Upper lobe of right lung (tissue), 1 donor: ENCODE measurements at places on chromosomes 12 and 14. TPM values are rescaled to one million over a fixed set of nuclear protein-coding genes. Genes with fewer than 3 reads are reported as not detected.

DNA sequence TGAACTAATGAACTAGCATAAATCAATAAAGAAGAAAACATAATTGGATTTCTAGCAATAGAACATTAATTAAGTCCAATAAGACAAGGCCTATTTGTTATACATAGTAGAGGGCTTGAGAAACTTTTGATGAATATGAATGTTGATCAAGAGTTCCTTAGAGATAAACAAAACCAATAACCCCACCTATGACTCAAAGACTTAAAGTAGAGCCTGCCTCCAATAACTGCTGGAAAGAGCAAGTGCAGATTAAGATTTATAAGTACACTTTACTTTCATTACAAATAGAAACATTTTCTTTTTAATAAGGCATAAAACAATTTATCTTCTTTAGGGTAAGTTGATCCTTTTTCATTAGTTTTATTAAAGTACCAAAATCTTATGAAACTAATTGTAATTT is 185.7 kb downstream of the SRGAP1 start:
- DNase-seq = no peak

DNA sequence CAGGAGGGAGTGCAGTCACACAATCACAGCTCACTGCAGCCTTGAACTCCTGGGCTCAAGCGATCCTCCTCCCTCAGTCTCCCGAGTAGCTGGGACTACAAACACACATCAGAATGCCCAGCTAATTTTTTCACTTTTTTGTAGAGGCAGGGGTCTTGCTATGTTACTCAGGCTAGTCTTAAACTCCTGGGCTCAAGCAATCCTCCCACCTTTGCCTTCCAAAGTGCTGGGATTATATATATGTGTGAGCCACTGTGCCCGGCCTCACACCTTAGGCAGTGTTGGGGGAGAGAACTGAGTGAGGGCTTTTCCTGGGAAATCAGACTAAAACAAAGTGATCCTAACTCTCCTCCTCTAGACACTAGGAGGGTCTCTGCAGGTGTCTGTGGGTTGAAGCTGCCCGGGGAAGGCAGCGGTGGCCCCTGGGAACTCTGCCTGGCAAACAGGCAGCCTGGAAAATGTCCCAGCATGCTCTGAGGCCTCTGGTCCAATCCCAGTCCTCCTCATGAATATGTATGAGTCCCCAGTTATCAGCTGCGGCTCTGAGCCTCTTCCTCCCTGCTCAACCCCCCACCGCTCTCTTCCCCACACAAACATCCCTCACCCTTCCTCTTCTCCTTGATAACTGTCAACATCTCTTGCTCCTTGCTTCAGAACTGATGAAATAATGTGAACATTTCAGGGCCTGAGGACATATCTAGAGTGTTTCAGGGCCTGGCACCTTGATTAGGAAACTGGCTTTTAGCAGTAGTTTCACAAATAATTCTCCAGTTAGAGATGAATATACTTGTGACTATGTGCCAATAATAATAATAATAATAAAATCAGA is 7.9 kb upstream of the NAA25 start:
- DNase-seq = peak; percentile 75

DNA sequence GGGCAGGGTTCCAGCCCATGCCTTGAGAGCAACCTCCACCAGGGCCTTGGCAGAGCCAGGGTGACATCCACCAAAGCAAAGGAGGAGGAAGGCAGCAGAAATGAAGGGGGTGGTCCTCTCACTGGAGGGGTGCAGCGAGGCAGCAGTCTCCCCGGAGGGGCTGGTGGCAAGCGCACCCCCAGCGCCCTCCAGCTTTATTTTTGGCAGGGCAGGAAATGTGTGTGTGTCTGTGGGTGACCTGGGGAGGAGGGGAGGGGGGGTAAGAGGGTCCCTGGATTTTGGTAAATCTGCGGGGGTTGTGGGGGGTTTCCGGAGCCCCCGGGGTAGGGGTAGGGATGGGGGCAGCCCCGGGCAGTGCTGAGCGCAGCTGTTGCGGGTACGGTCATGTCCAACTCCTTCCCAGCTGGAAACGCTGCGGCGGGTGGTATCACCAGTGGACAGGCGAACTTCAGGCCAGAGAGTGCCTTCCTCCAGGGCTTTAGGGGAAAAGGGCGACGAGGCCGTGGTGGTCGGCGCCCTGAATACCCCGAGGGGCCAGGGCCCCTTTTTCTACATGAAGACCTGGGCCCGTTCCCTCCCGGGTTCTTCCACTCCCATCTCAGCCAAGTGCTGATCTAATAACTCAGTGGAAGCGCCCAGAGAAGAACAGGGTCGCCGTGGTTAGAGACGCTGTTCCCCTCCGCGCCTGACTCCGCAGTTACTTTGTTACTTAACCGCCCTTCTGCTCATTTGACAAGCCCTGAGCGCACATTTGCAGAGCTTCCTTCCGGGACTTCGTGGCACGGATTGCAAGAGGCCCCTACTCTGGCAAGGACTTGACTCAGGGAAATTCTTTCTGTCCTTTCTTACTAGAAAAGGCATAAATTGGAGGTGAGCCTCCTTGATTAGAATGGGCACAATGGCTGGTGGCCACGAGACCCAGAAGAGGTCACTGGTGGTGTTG is 55.2 kb downstream of the FOS start:
- peak; percentile 69 for DNase-seq

DNA sequence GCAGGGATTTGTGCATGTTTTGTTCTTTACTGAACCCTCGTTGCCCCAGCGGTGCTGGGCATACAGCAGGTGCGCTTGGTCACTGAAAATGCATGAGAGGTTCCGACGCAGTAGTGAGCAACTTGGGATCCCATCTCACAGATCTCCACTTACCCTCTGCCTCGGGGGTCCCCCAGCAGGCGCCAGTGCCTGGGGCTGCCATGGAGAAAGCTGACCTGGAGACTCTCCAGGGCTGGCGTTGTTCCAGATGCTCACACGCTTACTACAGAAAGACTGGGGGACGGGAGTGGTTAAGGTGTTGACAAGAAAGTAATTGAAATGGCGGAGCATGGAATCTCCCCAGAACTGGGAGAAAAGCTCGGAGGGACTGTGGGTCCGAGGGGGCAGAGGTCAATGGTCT is 14.2 kb downstream of the GLT1D1 start:
- DNase-seq = peak; percentile 34

- no peak for DNase-seq
Observed at GRCh38 chr12:122005252-122005776, 16.4 kb upstream of the BCL7A start.

- DNase-seq = no peak
Observed at GRCh38 chr12:124622331-124622730, 54.9 kb upstream of the NCOR2 start.

GRCh38 chr12:58435647-58436046 is 484.7 kb downstream of the LRIG3 start:
- no peak for DNase-seq

DNA sequence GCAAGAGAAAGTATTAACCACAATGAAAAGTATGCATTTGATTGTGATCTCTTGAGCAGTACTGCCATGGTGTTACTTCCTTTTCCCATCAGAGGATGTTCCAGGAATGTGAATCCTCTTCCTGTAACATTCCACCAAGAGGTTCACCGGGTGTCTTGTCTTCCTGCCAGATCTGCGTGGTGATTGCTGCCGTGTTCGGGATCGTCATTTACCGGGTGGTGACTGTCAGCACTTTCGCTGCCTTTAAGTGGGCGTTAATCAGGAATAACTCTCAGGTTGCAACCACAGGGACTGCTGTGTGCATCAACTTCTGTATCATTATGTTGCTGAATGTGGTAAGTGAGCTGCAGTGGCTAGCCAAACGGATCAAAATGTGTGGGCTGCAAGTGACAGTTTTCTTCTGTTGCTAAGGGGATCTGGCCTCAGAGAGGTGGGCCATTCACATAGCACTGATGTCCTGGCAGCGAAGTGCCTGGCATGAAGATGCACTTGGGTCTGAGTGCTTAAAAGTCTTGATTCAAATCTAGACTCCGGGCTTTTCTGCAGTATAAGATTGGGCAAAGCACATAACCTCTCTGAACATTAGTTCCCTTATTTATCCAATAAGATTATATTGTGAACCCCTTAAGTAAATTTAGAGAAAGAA is 123.4 kb downstream of the SLC5A8 start:
- no peak for DNase-seq

DNA sequence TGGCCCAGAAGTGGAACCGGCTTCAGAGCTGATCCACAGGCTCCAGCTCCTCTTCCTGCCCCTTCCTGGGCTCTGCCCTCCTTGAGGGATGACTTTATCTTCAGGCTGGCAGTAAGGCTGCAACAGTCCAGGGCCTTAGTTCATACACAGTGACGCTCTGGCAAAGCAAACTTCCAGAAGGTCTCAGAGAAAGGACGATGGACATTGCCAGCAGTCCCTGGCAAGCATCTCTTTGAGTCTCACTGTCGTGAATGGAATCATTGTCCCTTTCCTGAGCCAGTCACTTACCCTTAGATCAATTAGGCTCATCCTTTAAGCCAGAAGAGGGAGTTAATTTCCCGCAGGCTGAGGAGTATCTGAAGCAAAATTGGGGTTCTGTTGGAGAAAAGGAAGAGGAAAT is 8.6 kb downstream of the AK7 start:
- no peak for DNase-seq

DNA sequence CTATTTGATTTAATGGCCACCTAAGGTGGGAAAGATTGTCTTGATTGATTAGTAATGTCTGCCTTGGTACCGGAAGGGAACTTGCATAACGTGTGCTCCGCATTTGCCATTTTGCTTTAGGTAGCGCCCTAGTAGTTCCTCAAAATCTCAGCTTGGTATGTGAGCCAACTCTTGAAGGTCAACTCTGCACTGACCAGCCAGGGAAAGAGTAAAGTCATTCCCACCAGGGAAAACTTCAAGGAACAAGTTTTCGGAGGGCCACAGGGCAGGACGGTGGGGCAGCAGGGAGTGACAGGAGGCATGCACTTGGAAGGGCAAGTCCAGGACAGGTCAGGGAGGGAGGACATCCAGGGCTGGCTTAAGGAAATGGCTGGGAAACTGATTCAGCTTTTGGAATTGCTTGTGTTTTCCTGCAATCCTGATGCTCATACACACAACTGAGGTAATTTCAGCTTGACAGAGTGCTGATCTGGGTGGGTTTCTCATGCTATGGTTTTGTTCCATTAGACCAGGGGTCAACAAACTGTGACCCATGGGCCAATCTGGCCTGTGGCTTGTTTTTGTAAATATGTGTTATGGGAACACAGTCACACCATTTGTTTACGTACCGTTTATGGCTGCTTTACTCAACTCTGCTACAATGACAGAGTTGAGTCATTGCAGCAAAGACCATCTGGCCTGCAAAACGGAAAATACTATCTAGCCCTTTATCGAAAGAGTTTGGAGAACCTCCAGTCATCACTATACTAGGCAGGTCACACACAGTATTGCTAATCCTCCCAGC is 184.5 kb downstream of the RBM19 start:
- no peak for DNase-seq

GRCh38 chr12:28268608-28269229 is 78.5 kb downstream of the CCDC91 start:
- DNase-seq = no peak

DNA sequence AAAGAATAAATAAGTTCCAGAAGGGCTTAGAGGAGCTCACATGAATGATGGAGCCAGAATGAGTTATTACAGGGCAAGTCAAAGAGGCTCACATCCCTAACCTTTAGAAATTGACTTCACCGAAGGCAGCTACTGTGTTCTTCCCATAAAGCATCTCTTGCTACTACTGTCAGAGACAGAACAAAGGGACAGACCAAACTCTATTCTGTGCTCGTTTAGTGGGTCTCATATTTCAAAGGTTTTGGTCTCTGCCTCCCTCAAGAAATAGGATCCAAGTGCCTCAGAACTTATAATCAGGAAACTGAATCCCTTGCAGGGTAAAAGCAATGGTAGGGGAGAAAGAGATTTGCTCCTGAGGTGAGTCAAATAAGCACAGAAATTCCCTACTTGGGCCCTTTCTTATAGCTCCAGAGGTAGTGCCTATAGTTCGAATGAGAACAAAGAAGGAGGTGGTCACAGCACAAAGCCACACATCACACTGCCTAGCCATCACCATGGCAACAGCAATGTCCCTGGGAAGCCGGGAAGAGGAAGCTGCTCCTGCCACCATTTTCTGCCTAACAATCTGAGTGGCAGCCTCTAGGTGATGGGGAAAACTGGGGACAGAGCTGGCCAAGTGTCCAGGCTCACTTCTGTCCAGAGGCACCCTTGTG is 294.9 kb downstream of the FOXN3 start:
- DNase-seq = no peak

GRCh38 chr12:131464081-131464480 is 246.8 kb upstream of the SFSWAP start:
- DNase-seq = no peak

- no peak for DNase-seq
Observed at GRCh38 chr14:95711476-95712176, 2.3 kb downstream of the TCL1A start.

- no peak for DNase-seq
Observed at GRCh38 chr12:11981121-11981733, 89.5 kb upstream of the BCL2L14 start.

DNA sequence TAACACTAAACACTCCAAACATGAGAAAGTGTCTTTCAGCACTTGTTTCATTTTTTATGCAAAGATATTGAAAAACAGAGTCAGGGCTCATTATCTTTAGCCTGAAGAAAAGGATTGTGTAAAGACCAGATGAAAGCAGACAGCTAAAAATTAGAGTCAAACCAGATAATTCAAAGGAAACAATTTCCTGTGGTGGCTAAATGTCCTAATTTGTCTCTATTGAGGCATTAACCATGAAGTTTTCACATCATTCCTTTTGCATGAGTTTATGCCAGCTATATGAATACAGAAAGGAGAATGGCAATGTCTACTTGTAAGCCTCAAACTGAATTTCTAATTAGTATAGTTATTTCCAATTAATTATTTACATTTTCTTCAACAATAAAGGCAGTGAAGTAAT is 338.5 kb downstream of the FSCB start:
- no peak for DNase-seq

DNA sequence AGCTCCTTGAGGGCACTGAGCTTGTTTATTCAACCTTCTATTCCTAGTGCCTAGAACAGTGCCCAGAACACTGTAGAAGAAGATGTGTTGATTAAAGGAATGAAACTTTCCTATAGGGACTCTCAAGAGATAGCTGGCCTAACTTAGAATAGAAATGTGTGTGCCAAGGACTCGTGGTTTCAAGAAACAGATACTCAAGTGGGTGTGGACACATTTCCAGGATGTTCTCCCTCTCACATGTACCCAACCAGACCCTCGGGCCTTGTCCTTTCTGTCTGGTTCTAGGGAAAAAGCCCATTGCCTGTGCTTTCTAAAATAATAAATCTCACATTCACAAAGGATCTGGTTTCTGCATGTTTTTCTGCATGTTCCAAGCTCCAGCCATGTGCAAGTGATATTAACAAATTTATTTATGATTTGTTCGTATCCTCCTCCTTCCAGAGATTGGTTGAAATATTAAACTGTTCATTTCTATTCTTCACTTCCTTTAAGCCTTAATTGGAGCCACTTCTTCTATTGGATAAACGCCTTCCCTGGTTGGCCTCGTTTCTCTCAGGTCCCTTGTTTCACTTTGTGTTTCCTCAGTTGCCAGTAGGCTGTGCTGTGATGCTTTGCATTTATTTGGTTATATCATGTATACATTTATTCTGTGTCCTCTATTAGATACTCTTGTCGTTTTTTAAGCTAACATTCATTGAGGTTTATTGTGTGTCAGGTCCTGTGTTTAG is 89.8 kb downstream of the CRADD start:
- DNase-seq = no peak

Gene CLEC4E
- total RNA-seq = 16.8 TPM

Gene KRT4
- 6.8 TPM for total RNA-seq

Gene FAM234B
- total RNA-seq = 9.6 TPM

Gene RHEBL1
- total RNA-seq = 1.1 TPM
